ENCODE measurements at places on chromosomes 3 and 15.

DNA sequence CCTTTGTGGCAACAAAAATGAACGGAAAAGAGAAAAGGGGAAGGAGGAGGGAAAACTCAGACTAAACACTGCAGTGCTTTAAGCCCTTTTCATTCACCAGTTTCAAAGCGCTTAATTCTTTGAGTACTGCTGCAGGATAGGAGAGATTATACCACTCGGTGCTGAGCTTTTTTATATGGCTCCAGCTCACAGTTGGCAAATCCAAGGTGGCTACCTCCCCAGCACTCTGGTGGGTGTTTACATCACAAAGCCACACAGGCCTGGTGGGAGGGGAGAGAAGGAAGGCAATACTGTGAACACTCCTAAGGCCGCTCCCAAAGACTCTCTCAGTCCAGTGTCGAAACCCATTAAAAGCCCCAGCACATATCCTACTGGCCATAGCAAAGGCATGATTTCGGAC, 191.4 kb downstream of the STT3B start:
- DNase-seq: no peak

GRCh38 chr3:155350571-155350970, 57.1 kb upstream of the STRIT1 start:
- DNase-seq: no peak

GRCh38 chr15:85748176-85748575, 46.5 kb downstream of the KLHL25 start:
- no peak for DNase-seq

DNA sequence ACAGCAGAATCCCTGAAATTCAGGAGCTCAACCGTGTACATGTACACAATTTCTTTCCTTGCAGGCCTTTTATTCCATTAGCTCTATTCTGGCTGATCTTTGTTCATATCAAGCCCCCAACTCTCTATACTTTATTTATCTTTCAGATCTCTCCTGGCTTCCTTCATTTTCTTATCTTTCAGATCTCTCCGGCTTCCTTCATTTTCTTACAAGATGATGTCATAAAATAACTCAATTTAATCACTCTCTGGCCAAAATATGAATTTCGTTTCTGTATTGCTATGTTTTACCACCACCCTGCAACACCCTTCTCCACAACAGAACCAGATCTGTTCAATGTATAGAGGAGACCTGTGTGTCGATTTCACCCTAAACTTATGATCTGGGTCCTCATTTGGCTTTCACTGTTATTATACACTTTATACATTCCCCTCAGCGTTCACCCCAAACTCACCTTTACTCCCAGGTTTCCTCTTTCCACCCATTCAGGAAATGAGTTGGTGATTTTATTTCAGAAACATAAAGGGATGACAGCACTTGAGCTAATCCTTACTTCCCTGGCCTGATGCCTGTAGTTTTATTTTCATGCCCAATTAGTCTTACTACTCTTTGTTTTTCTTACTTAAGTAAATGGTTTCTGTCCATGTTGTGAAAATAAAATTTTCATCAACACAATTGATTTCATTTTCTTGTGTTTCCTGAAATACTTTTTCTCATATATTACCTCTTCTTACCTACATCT, 195.5 kb downstream of the BCHE start:
- DNase-seq: no peak

- DNase-seq: no peak
These were observed 140.8 kb downstream of the ADAM10 start for GRCh38 chr15:58608711-58609110.

- no peak for DNase-seq
These were observed 100.3 kb downstream of the FSIP1 start for GRCh38 chr15:39682366-39682765.

DNA sequence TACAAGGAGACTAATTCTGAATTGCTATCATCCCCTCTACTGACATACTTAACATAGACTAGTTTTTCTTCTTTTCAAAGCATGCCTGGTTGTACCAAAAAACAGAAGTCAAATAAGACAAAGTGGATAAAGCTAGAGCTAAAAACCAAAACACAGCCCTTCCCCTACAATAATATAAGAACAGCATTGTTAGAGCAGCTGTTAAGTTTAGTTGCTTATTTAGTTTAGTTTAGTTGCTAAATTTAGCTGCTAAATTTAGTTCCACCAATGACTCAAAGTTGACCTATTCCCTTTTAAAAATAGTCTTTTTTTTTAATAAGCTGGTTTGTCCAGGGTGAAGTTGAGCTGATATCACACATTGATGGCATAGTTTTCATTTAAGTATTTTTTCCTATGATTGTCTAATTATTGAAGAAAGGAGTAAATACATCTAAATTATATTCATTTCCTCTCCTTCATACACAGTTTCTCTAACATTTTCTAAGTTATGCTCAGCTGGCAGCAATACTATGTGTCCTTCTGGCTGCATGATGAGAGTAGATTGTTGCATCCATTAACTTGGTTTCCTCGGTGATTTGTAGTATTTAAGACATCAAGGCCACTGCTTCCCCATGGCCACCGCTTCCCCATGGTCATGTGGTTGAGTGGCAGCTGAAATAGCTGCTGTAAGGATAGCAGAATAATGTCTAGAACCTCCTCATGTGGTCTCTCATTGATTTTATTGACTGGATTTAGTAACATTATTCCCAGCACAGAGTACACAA, 718.6 kb upstream of the NECTIN3 start:
- no peak for DNase-seq

- no peak for DNase-seq
These were observed 1293.0 kb upstream of the EPHA6 start for GRCh38 chr3:95521396-95521795.

GRCh38 chr15:87736891-87737389, 519.6 kb downstream of the NTRK3 start:
- no peak for DNase-seq

- DNase-seq: no peak
These were observed 604 bp downstream of the ISL2 start for GRCh38 chr15:76337059-76337695.

GRCh38 chr15:78073046-78073787, 4.3 kb downstream of the TBC1D2B start:
- no peak for DNase-seq

DNA sequence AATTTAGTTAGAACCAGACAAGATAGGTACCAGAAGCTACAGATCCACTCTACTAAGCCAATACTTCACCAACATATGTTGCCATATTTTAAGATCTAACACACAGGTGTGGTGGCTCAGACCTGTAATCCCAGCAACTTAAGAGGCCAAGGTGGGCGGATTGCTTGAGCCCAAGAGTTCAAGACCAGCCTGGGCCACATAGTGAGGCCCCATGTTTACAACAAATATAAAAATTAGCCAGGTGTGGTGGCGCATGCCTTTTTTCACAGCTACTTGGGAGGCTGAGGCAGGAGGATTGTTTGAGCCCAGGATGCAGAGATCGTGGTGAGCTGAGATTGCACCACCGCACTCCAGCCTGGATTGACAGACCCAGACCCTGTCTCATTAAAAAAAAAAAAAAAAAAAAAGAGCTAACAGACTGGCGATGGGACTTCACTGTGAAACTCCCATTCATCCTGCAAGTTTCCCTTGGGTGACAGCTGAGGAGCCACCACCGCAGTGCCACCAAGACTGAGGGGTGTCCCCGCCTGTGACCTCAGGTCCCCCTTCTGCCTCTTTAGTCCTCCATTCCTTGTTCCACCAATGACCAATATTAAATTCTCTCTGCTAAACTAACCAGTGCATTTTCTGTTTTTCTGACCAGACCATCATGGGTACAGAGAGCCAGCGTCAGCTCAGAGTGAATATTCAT, 163.3 kb downstream of the OR4M2 start:
- no peak for DNase-seq

DNA sequence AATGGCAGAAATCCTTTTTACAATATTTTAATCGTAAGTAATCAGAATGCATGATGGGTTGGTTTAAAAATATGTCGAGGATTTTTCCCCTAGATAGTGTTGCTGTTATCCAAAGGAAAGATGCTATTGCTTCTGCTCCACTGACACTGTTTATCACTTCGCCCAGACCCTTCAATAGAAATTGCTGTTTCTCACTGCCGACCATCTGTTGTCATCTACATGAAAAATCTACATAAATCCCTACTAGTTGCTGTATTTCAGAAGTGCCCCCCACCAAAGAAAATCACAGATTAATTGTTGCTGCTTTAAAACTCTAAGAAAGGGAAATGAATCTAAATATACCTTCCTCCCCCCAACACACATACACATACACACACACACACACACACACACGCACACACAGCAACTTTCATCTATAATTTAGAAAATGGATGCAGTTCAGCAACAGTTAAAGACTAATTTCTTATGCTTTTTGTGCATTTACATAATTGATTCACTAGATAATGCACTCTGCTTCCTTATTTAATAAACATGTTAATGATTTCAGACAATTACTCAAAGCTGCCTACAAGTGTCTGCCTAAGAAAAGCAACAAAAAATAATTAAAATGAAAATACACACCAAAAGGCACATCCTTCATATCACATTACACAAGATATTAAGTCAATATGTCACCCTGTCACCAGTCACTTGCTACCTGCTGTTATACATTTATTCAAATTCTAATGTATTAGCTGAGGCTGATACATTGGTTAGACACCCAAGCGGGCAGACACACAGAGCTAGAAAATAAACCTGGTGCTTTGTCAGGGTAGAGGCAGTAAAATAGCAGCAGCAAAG, 82.8 kb downstream of the RORA start:
- DNase-seq: no peak

DNA sequence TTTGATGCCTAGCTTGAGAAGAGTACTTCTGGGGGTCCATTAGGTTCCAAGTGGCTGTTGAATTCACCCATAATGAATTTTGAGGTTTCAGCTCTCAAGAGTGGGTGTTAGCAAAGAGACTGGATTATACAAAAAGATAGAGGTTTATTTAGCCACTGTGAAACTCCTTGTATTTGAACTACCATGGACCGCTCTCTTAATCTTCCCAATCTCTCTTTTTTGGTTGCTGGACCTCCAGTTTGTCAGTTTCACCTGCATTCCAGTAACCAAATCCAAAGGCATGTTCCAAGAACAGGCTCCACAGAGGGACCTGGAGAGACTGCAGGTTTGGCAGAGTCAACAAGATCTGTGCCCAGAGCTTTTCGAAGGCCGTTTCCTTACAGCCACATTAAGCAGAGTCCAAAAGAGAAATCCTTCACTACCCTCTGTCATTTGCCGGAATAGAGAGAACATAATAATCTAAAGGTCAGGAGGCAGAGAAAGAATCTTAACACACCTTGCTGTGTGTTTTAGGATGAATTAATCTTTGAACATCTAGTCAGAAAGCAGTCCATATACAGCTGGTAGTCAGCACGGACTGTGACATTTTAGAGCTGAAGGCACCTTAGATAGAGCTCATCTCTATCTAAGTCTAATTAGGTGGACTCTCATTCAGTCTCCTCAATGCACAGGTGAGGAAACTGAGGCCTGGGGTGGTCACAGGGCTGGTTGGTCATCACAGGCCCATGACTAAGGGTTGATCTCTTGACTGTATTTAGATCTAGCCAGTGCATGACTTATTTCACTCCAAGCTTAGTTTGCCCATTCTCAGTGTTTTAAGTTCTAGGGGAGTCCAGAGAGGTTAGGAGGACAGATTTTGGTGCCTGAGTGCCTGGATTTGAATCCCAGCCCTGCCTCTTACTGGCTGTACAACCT, 1.3 kb downstream of the ABHD2 start:
- DNase-seq: no peak

GRCh38 chr3:58335652-58335947, 2.9 kb downstream of the PXK start:
- DNase-seq: no peak

DNA sequence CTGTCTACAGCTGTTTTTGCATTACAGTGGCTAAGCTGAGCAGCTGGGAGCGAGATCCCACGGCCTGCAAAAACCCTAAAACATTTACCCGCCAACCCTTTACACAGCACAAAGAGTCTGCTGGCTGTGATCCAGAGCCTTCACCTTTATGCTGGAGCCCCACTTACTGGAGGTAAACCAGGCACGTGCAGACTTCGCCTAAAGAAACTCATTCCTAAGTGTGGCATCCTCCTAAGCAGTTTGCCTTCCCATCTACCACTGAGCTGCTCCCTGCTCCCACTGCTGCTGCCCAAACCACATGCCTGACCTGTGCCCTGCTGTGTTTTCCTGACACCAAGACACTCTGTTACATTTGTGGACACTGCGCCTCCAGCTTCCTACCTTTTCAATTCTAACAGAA, 53.0 kb downstream of the CHSY1 start:
- no peak for DNase-seq

DNA sequence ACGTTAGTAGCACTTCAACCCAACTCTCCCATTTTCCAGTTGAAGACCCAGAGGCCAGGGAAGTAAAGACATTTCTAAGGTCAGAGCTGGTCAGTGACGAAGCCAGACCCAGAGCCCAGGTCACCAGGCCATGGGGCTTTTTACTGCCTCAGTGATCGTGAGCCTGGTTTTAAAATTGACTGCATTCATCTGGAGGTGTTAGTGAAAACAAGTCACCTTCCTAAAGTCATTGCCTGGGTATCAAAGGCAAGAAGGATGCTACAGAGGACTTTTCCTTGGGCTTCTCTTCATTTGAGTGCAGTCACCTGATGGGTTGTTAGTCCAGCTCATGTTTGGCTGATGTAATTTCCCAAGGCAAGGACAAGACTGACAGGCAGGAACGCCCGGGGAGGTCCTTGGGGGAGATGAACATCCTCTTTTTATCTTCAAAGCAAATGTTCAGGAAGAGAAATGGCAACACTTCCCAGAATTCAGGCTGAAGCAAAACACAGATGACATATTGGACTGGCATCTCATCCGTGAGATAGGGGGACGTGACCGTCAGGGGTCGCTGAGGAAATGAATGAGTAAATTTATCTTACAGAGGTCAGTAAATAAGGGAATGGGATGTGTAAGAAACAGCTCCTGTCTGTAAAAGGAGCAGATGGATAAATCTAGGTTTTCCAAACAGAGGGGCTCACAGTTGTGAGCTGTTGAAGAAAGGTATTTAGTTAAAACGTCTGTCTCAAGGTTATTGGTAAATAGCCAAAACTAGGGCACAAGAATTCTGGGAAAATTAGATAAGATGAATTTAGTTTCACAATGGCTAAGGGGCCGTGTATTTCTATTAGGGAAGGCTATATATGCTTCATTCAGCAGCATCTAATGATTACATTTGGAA, 201.2 kb downstream of the OPA1 start:
- no peak for DNase-seq

DNA sequence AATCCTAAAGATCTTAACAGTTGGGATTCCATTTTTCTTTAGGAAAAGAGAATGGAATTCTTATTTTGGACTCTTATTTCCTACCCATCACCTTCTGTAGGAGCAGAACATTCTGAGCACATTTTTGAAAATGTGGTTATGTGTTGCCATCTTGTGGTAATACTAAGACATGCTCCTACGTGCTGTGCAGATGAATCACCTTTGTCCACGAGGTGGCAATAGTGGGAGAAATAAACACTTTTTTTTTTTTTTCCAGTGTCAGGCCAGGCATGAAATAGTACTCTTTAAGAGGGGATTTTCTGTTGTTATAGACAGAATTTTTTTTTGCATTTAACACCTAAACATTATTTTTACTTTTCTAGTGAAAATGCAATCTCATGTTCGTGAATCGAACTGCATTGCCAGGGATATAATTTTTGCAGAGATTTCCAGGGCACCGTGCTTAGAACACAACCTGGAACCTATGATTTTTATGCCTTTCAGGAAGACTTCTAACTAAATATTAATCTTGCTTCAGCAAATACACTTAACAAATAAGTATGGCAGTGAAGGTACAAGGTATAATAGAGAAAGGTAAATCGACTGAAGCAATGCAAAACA, 196.6 kb downstream of the GAP43 start:
- peak; percentile 69 for DNase-seq

Data from AG09319 (cell line).